Fibroblast of gingiva (primary cell): ENCODE measurements at places on chromosomes 4 and X.

GRCh38 chrX:43743100-43743822 is 87.2 kb downstream of the MAOA start:
- no peak for DNase-seq

DNA sequence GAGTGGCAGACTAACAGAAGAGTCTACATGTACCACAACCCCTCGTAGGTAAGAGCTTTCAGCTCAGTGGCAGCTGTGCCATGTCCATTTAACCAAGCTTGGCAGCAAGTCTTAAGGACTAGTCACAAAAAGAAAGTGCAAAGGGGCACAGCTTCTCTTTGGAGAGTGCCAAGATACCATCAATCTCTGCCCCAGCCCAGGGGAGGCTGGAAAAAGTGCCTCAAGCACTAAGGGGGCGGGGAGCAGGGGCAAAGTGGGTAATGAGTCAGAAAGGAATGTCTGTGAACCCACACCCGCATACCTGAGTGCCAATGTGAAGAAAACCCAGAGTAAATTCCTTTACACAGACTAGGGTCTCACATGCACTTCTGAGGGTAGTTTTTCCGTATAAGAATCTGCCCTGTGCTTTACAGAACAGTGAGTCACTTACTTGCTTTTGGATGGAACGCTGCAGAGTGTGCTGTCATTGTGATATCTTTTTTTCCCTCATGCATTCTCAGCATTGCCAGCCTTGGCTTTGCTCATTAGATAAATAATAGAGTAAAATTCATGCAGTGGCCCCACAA is 219.8 kb downstream of the ZNF674 start:
- DNase-seq: peak; percentile 41

DNA sequence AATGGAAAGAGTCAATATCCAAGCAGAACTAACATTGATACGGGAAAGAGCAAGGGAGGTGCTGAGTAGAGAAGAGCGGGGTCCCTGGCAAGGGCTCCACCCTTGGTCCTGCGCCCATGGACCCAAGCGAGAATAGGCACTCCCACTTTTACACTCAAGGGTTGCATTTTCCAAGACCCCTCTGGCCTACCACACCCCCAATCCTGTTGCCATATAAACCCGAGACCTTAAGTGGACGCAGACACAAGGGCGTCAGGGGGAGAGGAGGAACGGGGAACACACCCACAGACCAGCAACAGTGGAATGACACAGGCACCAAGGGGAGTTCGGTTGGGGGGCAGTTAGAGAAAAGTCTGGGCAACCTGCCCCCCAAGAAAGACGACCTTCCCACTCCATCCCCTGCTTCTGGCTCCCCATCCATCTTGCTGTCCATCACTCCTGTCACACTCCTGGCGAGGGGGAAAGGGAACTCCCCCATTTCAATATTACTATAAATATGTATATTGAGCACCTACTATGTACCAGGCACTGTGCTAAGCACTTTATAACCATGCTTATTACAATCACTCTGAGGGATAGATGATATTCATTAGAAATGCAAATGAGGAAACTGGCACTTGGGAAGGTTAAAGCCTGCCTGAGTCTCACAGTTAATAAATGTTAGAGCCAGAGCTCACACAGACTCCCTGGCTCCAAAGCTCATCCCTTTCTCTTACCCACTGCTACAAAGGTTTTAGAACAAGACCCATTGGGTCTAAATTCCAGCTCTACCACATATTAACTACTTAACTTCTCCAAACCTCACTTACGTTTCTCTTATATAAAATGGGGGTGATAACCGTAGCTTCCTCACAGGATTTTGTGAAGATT is 51.7 kb downstream of the SCD5 start:
- DNase-seq: no peak

- no peak for DNase-seq
Measured at GRCh38 chrX:133804072-133804471, 181.3 kb downstream of the GPC3 start.

GRCh38 chr4:16067515-16067914 is 16.3 kb downstream of the PROM1 start:
- no peak for DNase-seq

GRCh38 chrX:134544513-134545151 is 84.7 kb downstream of the HPRT1 start:
- DNase-seq: no peak

DNA sequence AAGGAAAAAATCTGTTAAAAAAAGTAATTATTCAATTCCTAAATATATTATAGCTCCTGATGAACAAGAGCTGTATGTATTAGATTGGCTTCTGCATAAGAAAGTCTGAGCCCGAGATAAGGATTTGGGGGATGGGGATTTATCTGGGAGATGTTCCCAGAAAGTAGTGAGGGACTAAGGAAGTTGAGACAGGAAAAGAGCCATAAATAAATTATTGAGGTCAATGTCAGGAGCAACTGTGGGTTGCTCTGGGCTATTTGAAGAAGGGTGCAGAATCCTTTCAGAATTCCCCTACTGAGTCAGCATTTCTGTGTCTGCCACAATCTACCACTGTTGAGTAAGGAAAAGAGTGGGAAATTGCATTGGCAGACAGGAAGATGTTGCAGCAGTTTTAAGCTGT is 3.1 kb upstream of the TDO2 start:
- peak; percentile 52 for DNase-seq

GRCh38 chr4:6910340-6910959 is 824 bp downstream of the TBC1D14 start:
- DNase-seq: no peak

GRCh38 chr4:81647388-81647787 is 175.7 kb upstream of the RASGEF1B start:
- DNase-seq: no peak

DNA sequence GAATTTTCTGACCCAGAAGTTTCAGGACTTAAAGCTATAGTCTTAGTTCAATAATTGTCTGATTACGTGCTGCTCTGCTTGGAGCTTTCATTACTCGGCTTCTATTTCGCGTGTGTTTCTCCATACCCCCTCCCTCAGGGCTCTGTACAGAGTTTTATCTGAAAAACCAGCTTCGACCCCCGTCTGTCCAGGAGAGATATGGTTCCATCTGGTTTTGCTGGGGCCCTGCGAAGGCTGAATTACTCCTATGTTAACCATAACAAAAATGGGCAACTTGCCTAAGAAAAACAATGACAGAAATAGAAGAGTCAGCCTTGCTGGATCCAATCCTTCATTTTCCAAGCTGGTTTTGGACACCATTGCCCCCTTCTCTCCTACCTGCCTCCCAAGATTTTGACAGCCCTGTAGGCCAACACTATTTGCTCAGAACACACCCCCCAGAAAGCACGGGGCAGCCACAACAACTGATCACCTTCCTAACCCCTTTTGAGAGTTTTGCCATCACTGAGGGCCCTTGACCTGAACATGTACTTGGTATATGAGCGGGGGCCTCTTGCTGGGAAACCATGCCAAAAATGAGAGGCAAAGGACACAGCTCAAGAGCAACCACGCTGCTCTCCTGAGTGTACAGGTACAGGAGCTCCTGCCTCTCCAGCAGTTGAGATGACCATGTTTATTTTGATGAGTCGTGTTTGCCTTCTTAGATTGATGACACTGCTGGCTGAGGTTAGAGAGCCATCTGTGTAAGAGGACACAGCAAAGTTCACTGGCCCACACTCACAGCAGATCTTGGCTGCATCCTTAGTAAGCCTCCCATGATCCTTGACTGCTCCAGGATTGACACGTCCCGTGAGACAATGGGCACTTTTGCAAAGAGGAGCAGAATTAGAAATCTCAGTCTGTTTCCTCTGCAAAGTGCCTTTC is 36.2 kb upstream of the ATP6AP2 start:
- no peak for DNase-seq

DNA sequence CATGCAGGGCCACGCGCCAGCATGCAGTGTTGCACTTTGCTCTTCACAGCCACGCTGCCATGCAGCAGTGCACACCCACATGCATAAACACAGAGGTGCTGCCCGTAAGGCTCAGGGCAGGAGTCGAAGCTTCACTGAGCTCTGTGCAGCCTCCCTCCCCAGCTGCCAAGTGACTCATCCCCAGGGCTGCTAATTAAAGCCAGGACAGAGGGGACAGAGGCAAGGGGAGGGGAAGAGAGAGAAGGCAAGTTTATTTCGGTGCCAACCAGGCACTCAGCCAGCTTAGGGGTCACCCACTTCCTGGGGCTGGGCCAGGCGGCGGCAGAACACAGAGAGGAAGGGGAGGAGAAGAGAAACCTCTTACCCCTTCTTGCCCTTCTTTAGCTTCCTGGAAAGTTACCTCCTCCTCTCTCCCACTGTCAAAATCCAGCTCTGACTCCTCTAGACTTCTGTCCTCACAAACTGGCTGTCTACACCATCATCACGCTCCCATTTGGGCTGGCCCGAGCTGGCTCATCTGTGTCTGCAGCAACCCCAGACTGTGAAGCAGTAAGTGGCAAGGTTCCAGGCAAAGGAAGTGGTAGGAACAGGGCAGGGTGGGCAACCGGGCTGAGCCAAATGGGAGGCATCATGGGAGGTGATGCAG is 6.2 kb upstream of the IQSEC2 start:
- DNase-seq: peak; percentile 73

- no peak for DNase-seq
Measured at GRCh38 chr4:30443289-30443688, 276.9 kb upstream of the PCDH7 start.

DNA sequence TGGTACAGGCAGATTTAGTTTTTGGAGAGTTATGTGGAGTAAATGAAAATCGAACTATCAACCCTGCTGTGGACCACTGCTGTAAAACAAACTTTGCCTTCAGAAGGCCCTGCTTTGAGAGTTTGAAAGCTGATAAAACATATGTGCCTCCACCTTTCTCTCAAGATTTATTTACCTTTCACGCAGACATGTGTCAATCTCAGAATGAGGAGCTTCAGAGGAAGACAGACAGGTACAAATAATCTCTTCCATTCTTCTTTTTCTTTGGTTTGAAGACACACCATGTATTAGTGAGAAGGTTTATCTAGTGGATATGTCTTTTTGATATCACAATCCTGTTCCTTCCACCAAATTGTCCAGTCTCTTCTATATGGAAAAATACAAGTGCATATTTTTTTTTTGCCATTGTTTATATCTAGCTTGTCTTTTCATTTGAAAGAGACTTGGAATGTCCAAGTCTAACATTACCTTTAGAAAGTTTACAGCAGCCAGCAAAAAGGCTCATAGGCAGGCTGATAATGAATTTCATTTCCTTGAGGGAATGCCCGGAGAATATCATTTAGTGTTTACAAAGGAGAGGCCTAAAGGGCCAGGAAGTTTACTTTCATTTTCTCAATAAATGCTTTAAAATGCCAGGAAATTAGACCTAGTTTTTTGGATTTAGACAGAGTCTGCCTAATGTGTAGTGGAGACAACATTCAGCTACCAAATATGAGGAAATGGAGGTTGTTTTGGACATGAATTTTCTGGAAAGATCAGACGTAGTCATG is 18.6 kb downstream of the AFM start:
- DNase-seq: no peak

- no peak for DNase-seq
Measured at GRCh38 chr4:106579236-106579635, 210.7 kb upstream of the GIMD1 start.

- DNase-seq: no peak
Measured at GRCh38 chr4:26950446-26950845, 89.8 kb downstream of the STIM2 start.
